ENCODE measurements at places on chromosomes 16 and 17.

DNA sequence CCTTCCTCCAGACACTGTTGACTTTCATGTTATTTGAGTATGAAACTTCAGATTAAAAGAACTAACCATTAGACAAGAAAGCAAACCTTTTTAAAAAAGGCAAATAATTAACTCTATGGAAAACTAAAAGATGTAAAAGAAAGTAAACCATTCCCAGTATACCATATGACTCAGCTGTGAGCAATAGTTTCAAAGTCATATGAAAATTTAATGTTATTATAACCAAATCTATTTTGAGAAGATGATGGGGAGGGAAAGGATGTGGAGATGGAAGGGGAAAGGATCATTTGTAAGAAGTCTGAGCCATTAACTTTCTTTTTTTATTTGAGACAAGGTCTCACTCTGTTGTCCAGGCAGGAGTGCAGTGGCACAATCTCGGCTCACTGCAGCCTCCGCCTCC, 131.8 kb downstream of the IRX5 start:
- no peak for DNase-seq

DNA sequence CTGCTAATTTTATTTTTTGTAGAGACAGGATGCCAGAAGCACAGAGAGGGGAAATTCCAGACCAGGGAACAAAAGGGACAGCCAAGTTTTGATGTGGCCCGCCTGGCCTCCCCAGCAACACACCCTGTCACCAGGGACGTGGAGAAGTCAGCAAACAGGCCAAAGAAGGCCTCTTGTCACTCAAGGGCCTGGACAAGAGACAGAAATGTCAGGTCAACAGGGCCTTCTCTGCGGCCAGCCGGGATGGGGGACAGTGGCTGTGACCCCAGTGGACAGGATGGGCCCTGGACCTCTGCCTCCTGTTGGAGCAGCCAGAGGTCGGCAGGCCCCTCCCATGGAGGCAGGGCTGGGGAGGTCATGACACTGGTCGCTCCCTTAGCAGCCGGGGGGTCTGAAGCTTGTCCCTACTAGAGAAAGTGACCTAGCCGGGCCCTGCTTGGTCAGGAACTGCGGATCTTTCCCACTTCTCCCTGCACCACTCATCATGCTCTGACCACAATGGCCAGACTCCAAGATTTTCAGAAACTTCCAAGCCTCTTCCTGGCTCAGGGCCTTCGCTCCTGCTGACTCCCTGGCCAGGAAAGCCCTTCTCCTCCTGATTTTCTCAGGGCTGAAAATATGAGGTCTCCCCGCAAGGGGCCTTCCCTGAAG, 9.2 kb upstream of the TVP23A start:
- no peak for DNase-seq

DNA sequence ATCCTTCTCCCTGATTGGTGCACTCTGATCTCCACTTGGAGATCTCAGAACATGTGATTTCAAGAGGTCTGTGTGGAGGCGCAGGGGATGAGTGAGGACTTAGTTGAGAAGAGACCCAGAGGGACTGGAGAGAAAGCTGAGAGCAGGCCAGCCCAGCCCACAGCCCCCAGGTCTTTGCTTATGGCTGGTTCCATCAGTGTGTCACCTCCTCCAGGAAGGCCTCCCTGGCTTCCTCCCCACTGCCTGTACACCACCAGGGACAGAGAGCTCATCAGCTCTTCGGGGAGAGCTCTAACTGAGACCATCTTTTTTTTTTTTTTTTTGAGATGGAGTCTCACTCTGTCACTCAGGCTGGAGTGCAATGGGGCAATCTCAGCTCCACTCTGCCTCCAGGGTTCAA, 3.4 kb downstream of the P2RX1 start:
- DNase-seq, result no peak

GRCh38 chr17:20278805-20279204, 188.5 kb downstream of the LGALS9B start:
- no peak for DNase-seq

- no peak for DNase-seq
Measured at GRCh38 chr17:69245617-69246016, 17.0 kb upstream of the ABCA10 start.

GRCh38 chr17:45171338-45172231, 9.9 kb downstream of the HEXIM2 start:
- no peak for DNase-seq

DNA sequence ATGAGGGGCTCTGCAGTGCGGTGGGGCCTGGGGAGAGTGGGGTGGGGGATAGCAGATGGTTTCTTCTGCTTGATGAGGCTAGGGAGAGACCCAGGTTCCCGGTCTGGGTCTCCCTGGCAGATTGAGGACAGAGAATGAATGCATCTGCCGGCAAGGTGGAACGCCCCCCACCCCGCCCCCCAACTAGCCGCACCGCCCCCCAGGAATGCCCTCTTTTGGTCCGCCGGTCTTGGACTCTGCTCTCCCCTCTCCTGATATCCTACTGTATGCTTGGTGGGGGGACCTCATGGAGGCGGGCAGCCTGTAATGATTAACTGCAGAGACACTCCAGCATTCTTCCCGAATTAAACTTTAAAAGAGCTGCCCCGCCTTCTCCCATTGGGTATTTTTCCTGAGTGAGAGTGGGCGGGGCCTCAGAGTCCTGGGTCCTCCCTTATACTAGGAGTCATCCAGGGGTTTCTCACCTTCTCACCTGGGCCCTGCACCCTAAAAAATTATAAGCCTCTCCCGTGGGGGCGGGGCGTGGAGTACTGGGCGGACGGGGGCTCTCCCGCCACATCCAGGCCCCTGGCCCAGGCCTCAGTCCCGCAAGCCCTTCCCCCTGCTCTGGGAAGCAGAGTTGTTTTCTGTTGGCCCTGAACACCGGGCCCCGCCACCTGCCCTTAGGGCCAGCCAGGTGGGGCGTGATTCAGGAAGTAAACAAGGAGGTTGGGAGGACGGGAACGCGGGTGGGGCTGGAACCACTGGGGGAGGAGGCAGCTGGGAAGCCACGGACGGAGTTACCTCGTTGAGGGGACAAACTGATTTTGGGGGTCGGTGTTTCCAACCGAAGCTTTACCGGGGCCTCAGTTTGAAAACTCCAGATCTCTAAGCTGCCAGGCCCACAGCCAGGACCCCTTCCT, 1.5 kb downstream of the GRB7 start:
- no peak for DNase-seq

- DNase-seq, result no peak
Measured at GRCh38 chr17:60087882-60088669, 9.4 kb upstream of the HEATR6 start.

- DNase-seq, result peak; percentile 98
Measured at GRCh38 chr17:74748279-74748528, 224 bp upstream of the NHERF1 start.

- no peak for DNase-seq
Measured at GRCh38 chr16:21950782-21951521, 2.2 kb upstream of the UQCRC2 start.

DNA sequence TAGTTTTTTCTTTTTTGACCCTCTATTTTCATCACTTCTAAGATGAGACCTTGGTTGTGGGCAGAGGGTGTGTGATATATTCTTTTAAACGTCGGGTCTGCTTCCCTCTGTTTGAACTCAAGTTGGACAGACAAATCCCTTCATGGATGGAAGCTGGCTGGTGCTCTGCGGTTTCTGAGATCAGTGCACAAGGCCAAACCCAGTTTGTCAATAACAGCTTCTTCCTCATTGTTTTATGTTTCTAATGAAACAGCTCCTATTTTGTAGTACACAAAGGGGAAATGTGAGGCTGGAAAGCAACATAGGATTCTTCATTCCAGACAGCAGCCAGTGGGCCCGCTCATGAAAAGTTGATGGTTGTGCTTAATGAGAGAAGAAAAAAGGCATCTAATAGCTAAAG, 159.6 kb downstream of the PRKCA start:
- DNase-seq, result no peak

DNA sequence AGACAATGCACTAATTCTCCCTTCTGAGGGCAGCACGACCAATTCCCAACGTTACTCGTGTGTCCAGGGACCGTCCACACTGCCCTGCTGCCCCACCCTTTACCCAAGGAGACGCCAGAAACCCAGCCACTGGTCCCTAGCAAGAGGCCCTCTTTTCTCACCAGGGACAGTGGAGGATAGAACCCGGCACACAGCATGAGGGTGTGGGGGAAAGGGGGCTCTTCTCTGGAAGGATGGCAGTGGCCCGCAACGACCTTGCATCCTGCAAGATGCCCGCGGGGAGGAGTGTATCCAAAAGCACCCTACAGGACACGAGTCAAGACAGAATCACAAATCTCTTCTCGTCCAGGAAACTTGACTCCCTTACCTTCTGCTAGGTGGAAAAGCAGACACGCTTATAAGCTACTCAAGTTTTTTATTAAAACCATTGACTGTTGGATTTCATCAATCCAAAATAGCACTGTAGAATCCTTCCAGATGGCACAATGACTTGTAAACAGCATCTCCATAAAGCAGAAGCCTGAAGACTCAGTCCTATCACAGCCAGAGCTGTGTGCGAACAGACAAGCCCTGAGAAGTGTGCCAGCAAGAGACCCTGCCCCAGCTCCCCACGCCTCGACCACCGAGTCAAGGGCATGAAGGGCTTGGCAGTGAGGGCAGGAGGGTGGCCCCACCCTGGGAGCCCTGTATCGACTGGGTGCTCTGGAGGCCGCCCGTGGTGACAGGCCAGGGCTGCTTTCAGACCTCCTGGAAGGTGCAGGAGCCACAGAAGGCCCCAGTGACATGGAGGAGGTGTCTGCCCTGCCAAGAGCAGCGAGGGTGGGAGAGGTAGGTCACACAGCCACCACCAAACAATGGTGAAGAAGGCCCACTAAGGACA, 103.8 kb downstream of the ANKRD11 start:
- no peak for DNase-seq

DNA sequence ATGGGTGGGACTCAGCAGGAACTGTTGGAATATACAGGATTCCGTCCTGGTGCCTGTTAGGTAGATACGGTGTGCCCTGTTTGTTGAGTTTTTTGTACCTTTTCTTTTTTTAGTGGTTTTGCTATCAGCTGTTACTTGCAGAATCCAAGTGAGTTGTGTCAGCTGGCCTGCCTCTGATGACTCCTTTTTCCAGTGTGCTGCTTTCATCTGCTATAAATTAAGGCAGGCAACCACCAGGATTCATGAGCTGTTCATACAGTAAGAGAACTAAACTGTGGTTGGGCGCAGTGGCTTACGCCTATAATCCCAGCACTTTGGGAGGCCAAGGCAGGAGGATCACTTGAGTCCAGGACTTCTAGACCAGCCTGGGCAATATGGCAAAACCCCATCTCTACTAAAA, 79.9 kb downstream of the WNT3 start:
- DNase-seq, result no peak

- peak; percentile 84 for DNase-seq
Measured at GRCh38 chr17:40322358-40323315, 13.7 kb downstream of the RARA start.

DNA sequence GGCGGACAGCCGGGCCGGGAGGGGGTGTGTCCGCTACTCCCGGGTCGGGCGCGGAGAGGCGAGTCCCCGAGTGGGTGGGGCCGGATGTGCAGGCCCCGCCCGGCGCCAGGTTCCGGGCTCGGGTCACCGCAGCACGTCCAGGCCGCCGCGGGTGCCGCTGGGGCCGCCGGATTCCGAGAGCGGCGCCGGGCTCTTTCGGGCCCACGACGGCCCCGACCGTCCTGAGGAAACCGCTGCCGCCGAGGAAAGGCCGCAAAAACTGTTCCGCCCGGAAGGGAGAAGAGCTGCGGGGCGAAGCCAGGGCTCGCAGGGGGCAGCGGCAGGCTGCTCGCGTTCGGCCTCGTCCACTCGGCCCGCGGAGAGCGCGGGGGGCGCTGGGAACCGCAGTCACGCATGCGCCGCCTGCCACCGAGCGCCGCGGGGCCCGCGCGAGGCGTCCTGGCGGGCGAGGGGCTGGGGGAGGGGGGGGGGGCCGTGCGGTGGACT, at the start of gene ZKSCAN2:
TSS of gene ZKSCAN2 (minus strand) at position 376 of the 486 bp plus-strand sequence. CDS start 718 bp downstream, outside the sequence.
- DNase-seq, result peak; percentile 92

DNA sequence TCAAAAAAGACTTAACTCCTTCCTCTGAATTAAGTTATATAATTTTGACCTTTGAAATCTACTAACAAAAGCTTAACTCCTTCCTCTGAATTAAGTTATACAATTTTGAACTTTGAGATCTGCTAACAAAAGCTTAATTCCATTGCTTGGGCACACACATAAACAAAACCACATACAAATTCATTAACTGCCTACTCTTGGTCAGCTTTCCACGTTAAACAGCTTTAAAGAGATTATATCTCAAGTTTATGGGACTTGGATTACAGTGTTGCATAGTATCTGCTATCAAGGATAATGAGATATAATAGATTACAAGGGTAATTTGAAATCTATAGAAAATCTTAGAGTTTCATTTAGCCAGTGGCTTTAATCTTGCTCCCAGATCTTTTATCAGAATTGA, 23.5 kb downstream of the COX10 start:
- DNase-seq, result no peak

DNA sequence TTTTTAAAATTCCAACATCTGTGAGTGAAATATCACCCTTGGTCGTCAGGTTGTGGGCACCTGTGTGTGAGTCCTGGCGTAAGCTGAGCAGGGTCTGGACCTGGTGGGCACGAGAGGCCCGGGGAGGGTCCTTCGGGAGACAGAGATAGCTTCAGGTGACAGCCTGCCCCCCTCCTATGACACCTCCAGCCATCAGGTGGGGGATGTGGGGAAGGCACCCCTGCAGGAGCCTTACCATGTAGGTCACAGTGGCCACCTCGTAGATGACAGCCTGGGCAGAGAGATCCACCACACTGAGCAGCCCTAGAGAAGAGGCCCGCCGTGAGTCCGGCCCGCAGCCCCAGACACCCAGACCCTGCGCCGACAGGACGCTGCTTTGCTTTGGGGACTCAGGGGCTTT, 11.2 kb downstream of the SLC47A2 start:
- DNase-seq, result no peak

GRCh38 chr17:13002761-13003453, 14.9 kb downstream of the ELAC2 start:
- peak; percentile 26 for DNase-seq

- DNase-seq, result no peak
Measured at GRCh38 chr16:67541391-67542263, 13.0 kb downstream of the RIPOR1 start.

DNA sequence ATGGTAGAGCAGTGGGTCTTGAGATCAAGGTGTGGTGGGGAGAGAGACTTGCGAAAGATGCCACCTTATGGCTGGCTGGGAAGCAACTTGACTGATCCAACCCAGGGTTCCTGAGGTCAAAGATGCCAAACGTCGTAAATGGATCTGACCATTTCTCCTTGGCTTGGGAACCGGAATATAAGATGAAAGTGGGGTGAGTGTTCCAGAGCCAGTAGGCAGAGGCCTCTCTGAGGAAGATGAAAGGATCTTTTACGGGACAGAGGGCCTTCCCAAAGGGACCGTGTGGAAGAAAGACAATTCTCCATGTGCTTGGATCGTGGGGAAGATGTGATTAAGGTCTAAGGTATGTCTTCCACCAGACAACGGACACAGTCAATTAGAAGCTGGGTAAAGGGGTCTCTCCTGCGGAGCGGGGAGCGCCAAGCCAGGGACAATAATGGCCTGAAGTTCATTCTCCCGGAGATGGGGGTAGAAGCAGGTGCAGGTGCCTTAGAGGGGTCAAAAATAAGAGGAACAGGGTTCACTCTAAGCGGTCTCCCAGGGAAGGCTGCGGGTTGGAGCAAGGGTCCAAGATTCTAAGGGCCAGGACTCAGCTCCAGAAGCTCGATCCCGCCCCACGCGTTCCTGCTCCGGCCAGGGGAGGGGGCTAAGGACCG, 800 bp downstream of the FXR2 start:
- DNase-seq, result no peak
